Left hindlimb (tissue), 1 donor: ENCODE measurements at places on chromosomes 3 and 15.

DNA sequence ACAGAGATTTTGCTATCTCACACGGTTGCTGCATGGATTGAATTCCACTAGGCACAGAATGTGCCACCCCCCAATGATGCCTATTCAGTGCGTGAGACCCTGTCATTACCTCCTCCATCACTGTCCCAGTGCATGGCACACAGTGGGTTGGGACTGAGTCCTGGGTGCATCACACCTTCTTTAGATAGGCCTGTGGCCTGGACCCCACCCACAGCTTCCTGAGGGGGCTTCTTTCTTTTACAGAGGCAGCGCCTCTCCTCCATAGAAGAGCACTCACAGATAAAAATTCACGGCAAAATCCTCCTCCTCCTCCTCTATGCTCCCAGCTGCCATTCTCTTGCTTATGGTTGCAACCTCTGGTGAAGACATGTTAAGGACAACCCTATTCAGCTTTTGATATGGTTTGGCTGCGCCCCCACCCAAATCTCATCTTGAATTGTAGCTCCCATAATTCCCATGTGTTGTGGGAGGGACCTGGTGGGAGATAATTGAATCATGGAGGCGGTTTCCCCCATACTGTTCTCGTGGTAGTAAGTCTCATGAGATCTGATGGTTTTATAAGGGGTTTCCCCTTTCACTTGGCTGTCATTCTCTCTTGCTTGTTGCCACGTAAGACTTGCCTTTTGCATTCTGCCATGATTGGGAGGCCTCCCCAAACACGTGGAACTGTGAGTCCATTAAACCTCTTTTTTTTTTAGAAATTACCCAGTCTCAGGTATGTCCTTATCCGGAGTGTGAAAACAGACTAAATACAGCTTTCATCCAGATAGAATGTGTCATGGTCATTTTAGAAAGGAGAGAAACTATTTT, 147.6 kb downstream of the KLF13 start:
- DNase-seq, result no peak

- no peak for DNase-seq
Observed at GRCh38 chr3:81308306-81308705, 453.1 kb downstream of the GBE1 start.

- no peak for DNase-seq
Observed at GRCh38 chr3:25849641-25850385, 59.9 kb downstream of the OXSM start.

GRCh38 chr15:25792128-25792527, 71.0 kb downstream of the ATP10A start:
- no peak for DNase-seq

GRCh38 chr3:76561494-76562236, 478.2 kb upstream of the ROBO2 start:
- DNase-seq, result no peak

- no peak for DNase-seq
Observed at GRCh38 chr15:51403072-51403878, 61.8 kb downstream of the GLDN start.

GRCh38 chr3:170899455-170899854, 9.0 kb downstream of the EIF5A2 start:
- DNase-seq, result no peak

- no peak for DNase-seq
Observed at GRCh38 chr15:74389241-74390048, 22.0 kb upstream of the CYP11A1 start.

GRCh38 chr15:55741833-55742497, 987 bp downstream of the PRTG start:
- peak; percentile 51 for DNase-seq

DNA sequence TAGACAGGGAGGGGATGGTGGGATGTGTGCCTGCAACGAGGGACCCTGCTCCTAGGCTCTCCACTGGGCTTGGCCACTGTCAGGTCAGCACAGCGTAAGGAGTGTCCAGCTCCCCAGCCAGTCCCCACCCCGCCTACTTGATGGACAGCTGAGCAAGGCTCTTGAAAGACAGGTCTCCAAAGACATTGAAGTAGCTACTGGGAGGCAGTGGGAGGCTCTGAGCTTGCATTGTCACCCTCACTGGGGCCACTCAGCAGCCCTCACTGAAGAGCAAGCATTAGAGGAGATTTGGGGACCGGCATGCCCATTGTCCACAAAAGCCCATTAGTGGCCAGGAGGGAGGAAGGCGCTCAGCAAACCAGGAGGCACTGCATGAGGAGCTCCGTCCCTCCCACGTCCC, 146.5 kb downstream of the MEGF11 start:
- DNase-seq, result no peak

GRCh38 chr3:192212335-192212734, 515.0 kb downstream of the FGF12 start:
- DNase-seq, result no peak

DNA sequence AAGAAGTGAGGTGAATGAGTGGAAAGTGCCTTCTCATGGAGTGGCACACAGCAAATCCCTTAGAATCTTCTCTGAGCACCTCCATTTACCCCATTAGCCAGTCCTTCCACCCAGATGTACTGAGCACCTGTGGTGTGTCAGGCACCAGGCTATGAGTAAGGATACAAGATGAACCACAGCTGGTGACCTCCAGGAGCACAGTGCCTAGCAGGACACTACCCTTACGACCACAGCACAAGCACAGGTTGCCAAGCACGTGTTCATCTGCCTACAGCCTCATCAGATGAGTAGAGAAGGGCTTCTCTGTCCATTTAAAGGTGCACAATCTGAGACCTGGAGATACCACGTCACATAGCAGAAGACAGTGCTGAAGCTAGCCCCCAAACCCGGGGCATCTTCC, 6.2 kb downstream of the MYLK start:
- DNase-seq, result no peak

DNA sequence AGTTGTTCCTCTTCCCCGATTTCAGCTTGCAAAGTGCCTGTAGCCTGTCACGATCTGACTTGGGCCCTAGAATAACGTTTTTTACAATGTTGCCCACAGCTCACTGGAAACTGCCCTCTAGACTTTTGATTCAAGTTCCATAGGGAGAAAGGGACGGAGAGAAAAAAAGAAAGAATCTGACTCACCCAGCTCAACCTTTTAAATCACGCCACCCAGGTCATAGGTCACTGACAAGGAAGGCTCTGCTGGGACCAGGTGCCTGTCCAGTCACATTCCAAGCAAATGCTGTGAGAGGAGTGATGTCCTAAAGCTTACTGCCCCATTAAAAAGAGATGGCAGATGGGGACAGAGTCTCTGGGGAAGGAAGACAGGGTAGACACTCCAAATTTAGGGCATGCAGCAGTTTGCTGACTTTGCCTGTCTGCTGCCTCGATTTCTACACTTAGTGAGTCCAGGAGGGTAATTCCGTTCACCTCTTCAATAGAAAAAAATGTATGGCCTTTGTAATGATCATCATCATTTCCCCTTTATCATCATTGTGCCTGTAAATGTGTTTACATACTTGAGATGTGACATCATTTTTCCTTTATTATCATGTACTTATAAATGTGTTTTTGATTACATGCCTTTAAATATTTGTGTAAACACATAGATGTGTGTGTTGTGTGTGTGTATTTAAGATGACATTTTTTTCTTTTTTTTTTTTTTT, 8.4 kb upstream of the MYO1E start:
- no peak for DNase-seq

DNA sequence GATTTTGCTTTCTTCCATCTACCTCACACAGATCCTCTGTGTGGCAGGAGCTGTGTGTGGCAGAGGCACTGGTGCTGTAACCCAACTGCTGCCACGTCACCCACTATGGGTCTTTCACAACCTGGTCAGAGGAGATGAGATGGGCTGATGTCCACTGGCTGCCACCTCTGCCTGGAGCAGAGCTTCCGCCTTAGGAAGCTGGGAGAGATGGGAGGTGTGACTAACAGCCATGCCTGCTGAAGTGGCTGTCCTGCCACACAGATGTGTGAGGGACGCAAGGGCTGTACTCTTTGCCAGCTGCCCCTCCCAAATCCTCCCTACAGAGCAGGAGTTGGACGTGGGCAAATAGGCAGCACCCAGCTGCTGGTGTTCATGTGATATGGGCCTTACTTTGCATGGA, 329.5 kb downstream of the GABRB3 start:
- no peak for DNase-seq

- DNase-seq, result no peak
Observed at GRCh38 chr3:54563501-54564200, 364.2 kb downstream of the LRTM1 start.

- DNase-seq, result no peak
Observed at GRCh38 chr3:30439451-30440053, 166.8 kb upstream of the TGFBR2 start.

DNA sequence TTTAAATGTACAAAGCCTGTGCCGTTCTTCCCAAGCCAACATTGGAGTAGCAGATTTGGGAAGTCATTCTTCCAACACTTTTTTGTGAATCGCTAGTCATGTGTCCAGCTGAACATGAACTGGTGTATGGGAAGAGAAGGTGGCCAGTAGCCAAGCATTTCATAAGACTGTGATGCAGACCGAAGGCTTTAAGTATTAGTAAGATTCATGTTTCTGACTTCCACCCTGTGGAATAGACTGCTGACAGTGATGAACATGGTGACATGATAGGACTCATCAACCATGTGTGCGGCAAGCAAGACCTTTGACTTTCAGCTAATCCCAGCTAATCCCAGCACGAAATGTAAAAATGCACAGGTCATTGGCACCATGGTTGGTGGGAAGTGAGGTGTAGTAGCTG, 48.3 kb upstream of the THSD4 start:
- DNase-seq, result no peak

GRCh38 chr3:49013738-49014660, 4.4 kb downstream of the DALRD3 start:
- peak; percentile 31 for DNase-seq

- no peak for DNase-seq
Observed at GRCh38 chr3:188026191-188026968, 127.6 kb upstream of the LPP start.

GRCh38 chr15:39856357-39856756, 63.7 kb downstream of the GPR176 start:
- no peak for DNase-seq

GRCh38 chr3:85193565-85193964, 234.8 kb downstream of the CADM2 start:
- DNase-seq, result no peak

DNA sequence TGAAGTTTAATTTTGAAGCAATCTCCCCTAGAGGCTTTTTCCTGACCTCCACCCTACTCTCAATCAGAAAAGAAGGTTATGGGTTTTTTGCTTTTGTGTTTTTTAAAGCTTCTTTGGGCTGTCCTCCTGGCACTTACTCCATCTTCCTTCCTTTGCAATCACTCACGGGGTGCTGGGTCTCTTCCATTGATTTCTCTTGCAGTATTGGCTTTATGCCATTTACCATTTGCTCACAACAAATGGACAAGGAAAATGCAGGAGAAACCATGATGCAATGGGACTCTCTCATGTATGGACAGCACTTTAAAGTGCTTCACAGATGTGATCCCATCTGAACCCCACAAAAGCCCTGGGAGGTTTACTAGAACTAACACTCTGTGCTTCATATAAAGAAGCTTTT, 57.5 kb downstream of the SST start:
- no peak for DNase-seq

GRCh38 chr15:48012191-48012590, 108.6 kb upstream of the SLC24A5 start:
- no peak for DNase-seq

- no peak for DNase-seq
Observed at GRCh38 chr3:81336470-81336869, 425.0 kb downstream of the GBE1 start.

DNA sequence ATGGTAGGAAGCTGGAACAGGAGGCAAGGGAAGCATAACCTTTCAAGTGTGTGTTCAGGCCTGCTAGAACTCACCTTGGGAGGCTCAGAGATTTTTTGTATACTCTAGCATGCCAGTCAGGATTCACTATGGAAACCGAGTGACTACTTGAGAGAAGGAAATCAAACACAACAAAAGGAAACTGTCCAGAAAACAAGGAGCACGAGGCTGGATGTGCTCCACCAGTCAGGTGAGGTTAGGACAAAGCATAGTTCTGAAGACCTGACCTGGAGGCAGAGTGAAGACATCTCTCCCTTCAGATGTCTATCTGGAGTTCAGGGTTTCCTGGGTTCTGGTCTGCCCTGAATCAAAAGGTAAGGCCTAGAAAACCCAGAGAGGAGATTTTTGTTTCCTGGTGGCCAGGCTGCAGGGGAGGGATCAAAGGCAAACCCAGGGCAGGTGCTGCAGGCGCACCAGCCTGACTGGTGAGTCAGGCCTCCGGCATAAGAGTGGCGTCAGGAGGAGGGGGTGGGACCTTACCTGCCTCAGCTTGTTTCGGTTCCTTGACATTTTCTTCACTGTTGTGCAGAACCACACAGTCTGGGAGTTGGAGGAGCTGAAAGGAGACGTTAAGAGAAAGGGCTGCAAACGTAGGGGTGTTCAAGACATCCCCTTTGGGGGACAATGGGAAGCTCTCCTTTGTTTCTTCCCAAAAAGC, 52.2 kb upstream of the OSBPL11 start:
- DNase-seq, result no peak

DNA sequence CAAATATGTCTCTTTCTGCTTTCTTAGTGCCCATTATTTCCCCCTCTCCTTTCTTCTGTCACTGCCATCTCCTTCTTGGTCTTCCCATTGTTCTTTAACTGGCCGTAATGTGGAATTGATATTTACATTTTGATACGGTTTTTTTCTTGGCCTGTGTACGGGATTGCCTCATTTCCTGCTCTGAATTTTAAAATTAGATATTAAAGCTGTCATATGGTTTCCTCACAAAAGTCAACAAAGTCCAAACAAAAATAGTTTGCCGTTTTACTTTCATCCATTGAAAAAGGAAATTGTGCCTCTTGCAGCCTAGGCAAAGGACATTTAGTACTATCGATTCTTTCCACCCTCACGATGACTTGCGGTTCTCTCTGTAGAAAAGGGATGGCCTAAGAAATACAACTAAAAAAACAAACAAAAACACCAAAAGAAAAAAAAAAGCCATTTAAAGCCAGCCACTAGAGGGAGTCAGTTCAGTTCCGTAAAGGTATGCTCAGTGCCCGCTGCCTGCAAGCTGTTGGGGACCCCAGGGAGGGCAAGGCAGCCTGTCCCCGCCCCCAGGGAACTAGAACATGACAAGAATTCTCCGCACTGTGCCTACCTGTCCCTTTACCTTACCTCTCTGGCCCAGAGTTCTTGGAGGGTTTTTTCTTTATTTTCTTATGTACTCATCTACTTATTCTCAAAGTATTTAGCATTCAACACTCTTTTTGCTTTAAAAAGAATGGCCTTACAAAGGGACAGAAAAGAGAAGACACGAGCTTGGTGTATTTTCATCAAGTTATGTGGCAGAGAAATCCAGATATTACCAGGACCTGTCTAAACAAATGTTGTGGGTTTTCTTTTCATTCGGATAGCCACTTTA, 30.0 kb upstream of the NR2E3 start:
- DNase-seq, result no peak

- no peak for DNase-seq
Observed at GRCh38 chr3:145159640-145160039, 1001.3 kb downstream of the PLOD2 start.

DNA sequence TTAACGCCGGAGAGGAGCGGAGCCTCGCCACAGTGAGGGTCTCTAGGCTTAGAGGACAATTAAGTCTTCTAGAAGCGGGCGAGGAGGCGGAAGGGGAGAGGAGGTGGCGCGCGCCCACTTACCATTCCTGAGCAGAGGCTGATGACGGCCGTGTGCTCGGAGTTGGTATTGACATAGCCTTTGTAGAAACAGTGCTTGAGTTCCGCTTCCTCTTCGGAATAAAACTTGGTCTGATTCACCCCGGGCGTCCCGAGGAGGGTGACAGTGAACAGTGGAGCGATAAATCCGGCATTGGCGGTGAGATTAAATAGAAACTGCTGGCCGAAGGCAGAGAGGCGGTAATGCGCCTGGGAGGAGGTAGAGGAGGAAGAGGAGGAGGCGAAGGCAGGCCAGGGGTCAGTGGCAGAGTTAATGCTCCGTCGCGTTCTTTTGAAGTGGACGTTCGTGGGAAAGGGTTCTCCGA, 1.3 kb downstream of the ADAMTS9 start:
- no peak for DNase-seq

- no peak for DNase-seq
Observed at GRCh38 chr3:70072180-70072579, 72.6 kb downstream of the SAMMSON start.
